Activated T-helper 1 cell treated with Interleukin-2 at 50 U/mL for 16 hours (primary cell): ENCODE measurements at places on chromosomes 2 and 18.

- DNase-seq, result no peak
These were observed 369.6 kb upstream of the ID2 start for GRCh38 chr2:8312221-8312620.

DNA sequence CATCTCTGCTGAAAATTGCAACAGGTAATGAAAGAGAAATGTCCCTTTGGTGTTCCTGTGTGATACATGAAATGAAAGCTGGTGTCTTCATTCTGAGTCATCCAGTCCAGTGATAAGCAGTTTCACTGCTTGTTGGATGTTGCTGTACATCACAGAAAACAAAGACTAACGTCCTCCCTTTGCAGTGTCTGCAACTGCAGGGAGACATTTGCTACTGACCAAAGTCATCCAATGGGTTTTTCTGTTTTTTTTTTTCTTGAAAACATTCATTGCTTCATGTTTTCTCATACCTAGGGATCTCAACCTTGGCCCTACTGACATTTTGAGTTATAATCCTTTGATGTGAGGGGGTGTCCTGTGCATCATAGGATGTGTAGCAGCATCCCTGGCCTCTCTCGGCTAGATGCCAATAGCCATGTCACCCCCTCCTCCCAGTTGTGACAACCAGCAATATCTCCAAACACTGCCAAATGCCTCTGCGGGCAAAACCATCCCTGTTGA, 63.6 kb upstream of the FZD5 start:
- DNase-seq, result no peak

DNA sequence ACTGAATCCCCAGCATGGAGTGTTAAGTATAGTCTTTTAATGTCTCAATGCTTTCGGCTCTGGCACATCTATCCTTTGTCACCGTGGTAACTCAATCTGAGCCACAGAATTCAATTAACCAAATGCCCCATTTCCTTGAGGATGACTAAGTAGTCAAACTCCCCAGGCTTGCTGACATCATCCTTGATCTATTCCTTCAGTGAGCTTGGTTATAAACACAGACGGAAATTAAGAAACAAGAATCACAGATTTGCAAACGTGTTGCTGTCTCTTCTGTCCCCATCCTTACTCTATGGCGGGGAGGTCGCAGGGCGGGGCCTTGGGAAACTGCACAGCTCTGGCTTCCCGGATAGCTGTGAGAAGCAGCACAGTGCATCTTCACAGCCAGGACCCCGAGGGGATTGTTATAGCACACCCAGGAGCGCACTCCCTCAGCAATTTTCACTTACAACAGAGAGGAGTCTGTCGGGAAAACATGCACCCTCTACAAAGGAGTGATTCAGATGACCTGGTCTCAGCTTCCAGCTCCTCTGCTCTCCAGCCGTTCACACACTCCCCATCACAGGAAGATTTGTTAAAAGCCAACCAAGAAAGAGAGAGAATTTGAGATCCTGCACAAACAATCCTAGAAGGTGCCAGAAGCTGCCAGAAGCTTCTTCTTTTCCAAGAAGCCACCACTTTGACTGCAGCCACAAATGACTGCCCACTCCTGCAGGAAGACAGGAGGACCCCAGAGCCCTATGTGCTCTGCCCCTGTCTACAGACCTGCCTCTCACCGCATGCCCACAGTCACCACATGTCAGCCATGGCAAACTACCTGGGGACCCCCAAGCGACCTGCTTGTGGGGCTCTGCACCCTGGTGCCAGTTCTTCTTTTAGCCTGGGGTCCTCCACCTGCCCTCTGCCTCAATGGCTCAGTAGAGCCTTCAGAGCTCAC, 44.9 kb upstream of the YWHAQ start:
- no peak for DNase-seq

DNA sequence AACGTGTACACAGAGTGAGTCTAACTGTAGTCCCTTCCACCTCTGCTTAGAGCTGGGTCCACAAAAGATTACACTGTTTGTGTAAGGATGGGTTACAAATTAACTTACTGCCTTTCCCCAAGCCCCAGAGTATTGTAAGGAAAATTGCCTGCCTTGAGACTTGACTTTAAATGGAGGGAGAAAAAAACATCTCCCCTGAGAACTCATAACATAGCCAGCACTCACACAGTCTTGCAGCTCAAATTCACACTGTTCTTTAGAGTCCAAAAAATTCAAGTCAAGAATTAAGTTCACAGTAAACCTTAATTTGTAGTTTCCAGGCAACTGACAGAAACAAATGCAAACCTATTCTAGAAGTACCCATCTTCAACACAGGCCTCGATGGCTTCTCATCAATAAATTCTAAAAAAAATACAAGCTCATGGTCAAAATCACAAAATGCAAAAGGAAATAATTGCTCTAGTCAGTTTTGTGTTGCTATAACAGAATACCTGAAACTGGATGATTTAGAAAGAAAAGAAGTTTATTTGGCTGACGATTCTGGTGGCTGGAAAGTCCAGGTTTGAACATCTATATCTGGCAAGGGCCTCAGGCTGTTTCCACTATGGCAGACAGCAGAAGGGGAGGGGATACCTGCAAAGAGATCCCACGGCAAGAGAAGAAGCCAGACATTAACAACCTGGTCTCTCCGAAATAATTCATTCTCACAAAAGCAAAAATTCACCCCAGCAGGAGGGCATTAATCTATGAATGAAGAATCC, 34.6 kb upstream of the TMEM17 start:
- no peak for DNase-seq

GRCh38 chr2:195842932-195843331, 185.9 kb downstream of the SLC39A10 start:
- DNase-seq, result no peak

DNA sequence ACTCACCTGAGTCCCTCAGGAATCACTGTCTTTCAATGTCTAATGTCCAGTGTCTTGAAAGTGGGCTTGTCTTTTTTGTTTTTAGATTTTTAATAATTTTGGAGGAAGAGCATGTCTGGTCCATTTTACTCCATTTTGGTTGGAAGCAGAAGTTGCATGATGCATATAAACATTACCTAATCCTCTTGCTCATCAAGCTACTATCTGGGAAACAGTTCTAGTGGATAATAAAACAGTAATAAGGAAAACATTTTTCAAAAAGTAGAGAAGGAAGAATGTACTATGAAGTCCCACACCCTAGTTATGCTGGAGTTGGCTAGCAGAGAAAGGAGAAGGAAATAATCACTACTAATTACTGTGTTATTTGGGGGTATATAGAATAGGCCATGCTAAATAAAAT, 263.7 kb downstream of the ETAA1 start:
- no peak for DNase-seq

GRCh38 chr2:217804791-217805667, 197.8 kb downstream of the TNS1 start:
- no peak for DNase-seq

GRCh38 chr2:207215308-207215707, 49.6 kb upstream of the KLF7 start:
- no peak for DNase-seq

- no peak for DNase-seq
These were observed 288.4 kb upstream of the TRIB2 start for GRCh38 chr2:12428324-12428723.

- DNase-seq, result no peak
These were observed 152.6 kb downstream of the RTN4 start for GRCh38 chr2:54897420-54898310.

- no peak for DNase-seq
These were observed 117.2 kb upstream of the SPRED2 start for GRCh38 chr2:65549631-65550030.

DNA sequence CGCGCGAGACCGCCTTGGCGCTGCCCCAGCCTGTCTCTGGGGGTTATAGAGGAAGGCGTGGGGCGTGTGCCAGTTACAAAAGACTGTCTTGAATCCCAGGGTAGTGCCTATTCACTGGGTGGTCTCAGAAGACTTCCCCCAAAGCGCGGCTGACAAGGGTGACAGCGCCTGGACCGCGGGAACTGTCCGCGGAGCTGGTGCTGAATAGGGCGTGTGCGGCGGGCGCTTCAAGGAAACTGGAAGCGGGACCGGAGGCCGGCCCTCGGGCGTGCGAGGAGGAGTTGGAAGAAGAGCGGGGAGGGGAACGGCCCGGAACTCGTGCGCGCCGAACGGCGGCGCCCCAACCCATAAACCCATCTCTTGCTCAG, 2.3 kb downstream of the EGR4 start:
- peak; percentile 20 for DNase-seq

DNA sequence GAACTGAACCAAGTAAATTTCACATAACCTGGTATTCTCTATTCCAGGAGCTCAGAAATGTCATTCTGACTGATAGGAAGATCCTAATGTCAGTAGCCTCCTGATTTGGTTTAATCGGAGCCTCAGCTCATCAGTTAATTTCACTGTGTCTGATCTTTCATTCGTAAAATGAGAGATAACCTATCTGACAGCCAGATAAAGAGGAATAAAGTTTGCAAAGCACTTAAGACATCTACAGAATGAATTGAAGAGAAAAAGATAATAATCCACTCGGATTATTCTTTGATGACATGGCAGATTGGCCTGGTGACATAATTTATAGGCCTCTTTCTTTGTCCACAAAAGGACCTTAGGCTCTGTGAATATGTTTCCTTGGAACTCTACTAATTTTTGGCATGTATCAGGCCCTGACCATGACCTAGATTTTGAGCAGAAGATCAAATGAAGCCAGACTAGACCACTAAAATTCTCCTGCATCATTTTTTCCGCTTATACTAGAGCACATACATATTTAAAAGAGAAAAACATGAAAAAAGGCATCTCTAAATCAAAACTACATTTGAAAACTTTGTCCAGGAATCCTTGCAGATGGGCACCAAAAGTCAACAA, 312.4 kb downstream of the MTX2 start:
- DNase-seq, result no peak

GRCh38 chr18:43092539-43092938, 22.9 kb downstream of the RIT2 start:
- DNase-seq, result no peak

- peak; percentile 31 for DNase-seq
These were observed 73.4 kb downstream of the INPP4A start for GRCh38 chr2:98518101-98518500.

DNA sequence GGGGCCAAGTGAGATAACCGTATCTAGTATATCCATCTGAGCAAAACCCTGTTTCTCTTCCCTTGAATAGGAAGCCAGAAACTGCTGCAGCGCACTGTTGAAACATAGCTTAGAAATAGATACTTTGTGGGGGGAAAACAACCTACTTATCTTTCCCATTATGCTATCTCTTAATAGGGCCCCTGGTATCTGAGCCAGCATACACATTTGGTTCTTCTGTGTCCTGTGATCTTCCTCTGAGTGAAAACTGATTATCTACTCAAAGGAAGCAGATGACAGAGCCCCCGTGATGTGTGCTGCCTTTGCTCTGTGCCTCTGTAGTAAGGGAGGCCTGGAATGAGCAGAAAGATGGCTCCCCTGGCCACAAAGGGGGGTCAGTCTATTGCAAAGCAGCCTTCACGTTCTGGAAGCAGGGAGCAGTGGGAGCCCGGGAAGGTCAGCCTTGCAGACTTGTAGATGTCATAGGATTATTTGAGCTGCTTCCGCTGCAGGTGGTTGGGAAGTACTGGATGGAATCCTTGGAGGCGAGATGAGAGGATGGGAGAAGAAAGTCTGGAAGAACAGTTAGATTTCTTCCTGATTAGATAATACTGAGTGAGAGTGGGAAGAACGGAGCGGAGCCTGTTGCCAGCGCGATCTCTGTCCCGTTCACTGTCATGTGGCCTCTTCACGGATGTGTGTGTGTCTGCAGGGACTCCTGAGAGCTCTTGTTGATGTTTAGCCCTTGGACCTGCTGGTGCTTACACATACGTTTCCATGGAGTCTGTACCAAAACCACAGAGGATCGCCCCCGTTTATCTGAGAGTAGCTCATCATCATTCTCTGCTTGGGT, 150.1 kb downstream of the AGAP1 start:
- DNase-seq, result no peak

DNA sequence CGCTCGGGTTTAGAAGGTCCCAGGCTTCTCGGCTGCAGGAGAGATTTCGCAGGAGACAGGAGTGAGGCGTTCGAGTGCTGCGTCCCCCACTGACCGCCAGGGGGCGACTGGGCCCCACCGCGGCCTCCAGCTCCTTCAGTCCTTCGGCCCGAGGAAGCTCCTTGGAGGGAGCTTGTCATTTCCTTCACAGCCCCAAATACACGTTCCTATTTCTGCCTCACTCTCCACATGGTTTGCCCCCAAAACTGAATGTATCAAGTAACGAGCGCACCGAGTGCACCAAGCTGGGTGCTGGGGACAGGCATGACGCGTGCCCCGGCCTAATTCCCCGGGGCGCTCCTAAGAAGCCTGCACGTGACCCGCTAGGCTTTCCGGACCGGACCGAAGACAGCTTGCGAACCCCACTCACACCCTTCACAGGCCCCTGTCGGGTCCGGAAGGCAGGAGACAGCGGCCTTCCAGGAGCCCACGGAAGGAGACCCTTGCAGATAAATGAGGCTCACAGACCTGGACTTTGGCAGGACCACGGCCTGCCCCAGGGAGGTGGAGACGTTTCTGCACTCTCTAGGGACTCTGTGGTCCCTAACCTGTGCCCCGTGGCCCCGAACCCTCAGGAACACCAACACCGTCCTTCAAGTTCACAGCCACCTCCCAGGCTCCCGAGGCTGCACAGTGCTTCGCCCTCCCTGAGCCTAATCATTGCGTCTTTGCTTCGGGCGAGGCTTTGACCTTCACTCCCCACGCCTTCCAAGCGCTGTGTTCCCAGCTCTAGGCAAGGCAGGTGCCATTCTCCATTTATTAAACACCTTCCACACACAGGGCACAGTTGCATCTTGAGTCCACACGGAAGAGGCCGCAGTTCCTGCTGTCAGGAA, 13.0 kb upstream of the FAHD2A start:
- no peak for DNase-seq

GRCh38 chr2:119760237-119760955, 674 bp downstream of the PTPN4 start:
- DNase-seq, result no peak

- DNase-seq, result no peak
These were observed 701.0 kb downstream of the DCDC2C start for GRCh38 chr2:4404363-4404762.

DNA sequence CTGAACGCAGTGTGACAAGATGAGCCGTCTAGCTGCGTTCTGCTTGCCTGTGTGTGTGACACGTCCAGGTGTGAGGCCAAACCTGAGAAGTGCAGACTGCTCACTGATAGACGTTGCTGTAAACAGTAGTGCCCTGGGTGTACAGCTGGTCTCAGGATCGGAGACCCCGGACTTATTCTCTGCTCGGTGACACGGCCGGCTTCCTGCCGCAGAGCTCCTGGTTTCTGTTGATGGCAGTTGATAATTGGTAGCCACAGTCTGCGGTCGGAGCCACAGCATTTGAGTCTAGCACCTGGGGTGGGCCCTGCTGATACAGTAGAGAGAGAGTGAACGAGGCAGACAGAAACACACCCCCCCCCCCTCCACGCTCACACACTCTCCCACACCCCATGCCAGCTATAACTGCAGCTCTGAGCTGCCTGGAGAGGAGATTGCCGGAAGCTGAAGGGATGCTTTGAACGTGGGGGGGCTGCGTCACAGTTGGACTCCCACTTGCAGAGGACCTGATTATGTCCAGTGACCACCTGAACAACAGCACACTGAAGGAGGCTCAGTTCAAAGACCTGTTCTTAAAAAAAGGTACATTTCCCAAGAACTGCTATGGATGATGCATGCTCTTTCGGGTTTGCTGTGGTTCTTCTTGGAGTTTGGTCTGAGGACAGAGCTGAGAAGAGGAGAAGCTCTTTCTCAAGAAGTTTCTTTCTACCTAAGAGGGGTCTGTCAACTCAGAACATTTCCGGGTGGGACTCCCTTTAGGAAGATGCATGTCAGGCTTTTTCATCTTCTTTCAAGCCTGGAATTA, 114.0 kb downstream of the FAM210A start:
- DNase-seq, result peak; percentile 63
